AG04450 (cell line): ENCODE measurements at places on chromosomes 2 and 18.

DNA sequence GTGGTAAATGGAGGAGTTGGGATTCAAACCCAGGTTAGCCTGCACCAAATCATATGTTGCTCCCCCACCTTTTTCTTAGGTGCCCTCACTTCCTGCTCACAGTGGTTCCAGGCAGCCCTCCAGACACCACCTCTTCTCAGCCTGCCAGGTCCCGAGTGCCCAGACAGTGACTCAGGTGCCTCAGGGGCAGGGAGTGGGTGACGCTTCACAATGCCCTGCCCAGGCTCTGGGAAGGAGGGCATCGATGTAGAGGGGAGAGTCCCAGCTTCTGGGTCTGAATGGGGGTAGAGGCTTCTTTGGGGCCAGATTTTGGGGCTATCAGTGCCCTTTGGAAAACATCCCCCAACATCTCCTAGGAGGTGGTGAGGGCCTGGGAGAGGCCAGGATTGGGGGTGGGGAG lies 5.2 kb upstream of the DNAJB2 start:
- DNase-seq, result no peak

GRCh38 chr2:18125303-18125702 lies 246.8 kb downstream of the KCNS3 start:
- no peak for DNase-seq

DNA sequence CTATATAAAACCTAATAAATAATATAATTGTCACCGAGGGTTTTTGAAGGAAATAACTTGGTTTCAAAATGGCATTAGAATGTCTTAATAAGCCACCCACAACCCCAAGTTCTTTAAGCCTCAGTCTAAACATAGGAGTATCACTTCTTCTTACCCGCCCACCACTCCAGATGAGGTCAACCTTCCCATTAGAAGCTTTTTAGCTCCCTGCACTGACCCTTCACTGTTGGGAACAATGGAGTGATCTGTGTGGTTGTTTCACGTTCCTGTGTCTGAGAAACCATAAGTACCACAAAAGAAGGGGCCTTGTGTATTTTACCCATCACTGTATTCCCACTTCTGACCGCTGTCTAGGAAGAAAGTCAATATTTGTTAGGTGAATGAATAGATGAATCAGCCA lies 326.3 kb upstream of the ZNF521 start:
- no peak for DNase-seq

GRCh38 chr2:3282056-3282998 lies 95.3 kb downstream of the EIPR1 start:
- peak; percentile 23 for DNase-seq

DNA sequence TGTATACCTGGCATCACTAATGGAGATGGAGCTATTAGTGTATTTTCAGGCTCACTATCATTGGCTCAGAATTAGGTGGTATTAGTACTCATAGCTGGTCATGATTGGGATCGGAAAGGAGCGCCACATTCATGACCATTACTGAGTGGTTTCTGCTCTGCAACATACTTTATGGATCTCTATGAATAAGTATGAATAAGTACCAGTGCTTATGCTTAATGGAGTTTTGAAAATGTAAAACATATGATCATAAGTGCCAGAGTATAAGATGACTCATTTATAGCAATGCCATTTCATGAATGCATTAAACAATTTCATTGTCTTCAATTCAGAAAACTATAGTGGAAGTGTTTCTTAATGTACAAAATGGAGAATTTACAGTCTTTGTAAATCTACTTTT lies 156.7 kb downstream of the GALNT3 start:
- no peak for DNase-seq

DNA sequence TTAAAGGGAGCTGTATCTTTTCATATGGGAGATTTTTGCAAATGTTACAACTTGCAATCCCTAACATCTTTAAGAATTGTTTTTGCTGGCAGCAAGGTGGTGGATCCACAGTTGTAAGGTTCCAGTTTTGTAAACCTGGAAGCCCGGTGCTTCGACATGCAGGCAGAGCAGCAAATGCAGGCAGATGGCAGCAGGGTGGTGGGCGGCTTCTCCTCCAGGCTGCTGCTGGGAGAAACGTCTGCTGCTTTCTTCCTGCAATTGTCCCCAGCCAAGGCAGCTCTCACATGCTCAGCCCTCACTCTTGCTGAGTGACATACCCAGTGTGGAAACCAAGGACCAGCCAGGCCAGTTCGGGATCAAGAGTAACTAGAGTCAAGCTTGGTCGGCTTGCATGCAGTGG lies 166.0 kb downstream of the SEPTIN10 start:
- no peak for DNase-seq

- DNase-seq, result no peak
These were observed 60.5 kb downstream of the AGAP1 start for GRCh38 chr2:235554385-235554784.

GRCh38 chr18:63579616-63580015 lies 7.5 kb upstream of the SERPINB13 start:
- no peak for DNase-seq

- DNase-seq, result no peak
These were observed 31.0 kb upstream of the ALLC start for GRCh38 chr2:3626812-3627499.

DNA sequence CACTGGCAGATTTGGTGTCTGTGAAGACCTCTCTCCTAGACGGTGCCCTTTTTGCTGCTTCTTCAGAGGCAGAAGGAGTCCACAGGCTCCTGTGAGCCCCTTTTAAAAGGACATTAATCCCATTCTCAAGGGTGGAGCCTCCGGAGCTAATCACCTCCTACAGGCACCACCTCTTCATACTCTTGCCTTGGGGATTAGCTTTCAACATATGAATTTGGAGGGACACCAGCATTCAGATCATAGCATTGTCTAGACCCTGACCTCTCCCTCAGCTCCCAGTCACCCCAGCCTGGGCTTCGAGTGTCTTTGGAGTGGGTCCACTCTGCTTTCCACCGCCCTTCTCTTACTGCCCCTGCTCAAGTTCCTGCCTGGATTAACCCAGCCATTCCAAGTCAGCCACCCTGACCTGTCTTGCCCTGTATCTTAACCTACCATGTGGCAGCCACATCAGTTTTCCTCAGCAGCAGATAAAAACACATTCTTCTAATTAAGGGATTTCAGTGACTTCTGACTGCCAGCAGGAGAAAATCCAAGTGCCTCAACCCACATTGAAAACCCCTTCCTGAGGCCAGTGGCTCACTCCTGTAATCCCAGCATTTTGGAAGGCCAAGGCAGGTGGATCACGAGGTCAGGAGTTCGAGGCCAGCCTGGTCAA lies 6.1 kb upstream of the NCL start:
- DNase-seq, result no peak

- no peak for DNase-seq
These were observed 31.7 kb upstream of the ZNF396 start for GRCh38 chr18:35408843-35409261.
